Neural progenitor cell (in vitro differentiated cells): ENCODE measurements at places on chromosomes 16 and 17. TPM values are rescaled to one million over a fixed set of nuclear protein-coding genes. Genes with fewer than 3 reads are reported as not detected.

KRTAP4-4 gene
- total RNA-seq: not detected in 2 replicates

- no peak for DNase-seq
Observed at GRCh38 chr16:68866933-68867332, 23.6 kb downstream of the TANGO6 start.

CRYBA1 gene
- total RNA-seq: 0.84 and 1.0 TPM in 2 replicates

NUTF2 gene
- 133 and 221 TPM in 2 replicates for total RNA-seq

DNA sequence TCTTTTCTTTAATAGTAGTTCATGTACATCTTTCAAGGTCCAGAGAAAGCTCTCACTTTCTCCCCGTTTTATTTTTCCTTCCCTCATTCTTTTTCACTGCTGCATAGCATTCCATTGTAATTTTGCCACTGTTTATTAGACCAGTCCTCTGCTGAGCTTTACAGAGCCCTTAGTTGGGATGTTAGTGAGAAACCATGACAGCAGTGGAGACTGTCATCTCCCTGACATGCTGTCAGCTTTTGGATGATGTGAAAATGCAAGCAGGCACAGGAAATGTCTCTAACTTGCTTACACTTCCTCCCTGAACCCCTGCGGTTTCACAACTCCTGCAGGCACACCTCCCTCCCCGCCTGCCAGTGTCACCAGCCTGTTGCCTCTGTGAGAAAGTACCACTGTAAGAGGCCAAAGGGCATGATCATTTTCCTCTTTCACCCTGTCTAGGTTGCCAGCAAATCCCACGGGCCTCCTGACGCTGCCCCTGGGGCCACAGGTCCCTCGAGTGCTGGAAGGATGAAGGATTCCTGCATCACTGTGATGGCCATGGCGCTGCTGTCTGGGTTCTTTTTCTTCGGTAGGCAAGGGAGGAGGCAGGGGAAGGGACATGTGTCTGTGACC is at the start of gene ITGAL:
ITGAL (plus strand) TSS at position 415 of the 615 bp plus-strand sequence; CDS start at position 511, 96 bp downstream.
- DNase-seq: no peak

SLC52A1 gene
- 0.31 TPM in 1 of 2 replicates, not detected in the other for total RNA-seq

DNA sequence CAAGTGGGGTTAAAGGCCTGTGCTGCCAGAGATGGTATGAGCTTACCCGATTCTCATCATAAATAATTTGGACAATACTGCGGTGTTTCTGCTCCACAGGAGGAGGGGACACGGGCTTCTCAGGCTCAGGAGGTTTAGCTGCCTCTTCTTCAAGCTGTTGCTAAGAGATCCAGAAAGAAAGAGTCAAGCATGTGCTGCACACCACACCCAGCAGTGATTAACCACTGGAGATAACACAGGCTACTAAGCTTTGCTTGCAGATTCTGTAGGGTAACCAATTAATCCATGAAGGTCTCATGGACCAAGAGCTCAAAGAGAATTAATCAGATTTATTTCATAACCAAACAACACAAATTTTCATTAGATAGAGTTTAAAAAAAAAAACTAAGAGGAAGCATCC is 56.6 kb downstream of the NCOR1 start:
- no peak for DNase-seq

MT1G gene
- 2.6 TPM in 1 of 2 replicates, not detected in the other for total RNA-seq

DNA sequence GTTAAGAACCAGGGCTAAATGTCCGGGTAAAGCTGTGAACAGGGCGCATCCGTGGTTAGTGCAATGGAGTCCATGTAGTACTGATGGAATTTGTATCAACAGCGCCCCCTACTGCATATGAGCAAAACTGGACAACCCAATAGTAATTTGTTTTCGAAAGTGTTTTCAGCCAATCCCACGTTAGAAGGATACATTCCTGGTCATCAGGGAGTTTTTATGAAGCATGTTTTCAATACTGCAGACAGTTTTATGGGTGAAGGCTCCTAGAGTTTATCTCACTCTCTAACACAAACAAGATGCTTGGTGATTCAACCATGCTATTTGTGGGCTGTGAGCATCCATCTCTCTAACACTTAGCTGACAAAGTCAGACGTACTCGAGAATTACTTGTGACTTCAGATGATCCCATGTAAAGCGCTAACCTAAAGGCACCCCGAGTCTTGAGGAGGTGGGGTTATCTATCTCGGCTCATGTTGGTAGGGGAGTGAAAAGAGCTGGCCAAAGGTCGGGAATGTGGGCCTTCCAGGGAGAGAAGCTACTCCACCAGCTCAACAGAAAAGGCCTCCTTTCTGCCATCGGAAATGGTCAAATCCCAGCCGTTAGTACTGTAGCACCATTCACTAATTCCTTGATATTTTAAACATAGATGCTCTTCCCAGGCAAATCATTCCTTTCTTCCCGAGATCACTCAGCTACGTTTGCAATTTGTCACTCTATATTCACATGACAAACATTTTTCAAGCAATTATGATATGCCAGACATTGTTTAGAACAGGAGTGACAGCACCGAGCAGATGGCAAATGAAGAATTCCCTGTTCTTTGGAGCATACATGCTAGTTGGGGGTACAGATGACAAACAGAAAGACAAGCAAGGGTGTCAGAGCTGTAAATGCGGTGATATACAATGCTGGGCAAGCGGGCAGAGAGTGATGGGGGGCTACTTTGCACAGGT is 46.9 kb upstream of the HNF1B start:
- peak; percentile 37 for DNase-seq

GRCh38 chr17:18626152-18626870 is 17.9 kb downstream of the TBC1D28 start:
- DNase-seq: no peak

GDPD3 gene
- total RNA-seq: 0.12 and 0.13 TPM in 2 replicates

DNA sequence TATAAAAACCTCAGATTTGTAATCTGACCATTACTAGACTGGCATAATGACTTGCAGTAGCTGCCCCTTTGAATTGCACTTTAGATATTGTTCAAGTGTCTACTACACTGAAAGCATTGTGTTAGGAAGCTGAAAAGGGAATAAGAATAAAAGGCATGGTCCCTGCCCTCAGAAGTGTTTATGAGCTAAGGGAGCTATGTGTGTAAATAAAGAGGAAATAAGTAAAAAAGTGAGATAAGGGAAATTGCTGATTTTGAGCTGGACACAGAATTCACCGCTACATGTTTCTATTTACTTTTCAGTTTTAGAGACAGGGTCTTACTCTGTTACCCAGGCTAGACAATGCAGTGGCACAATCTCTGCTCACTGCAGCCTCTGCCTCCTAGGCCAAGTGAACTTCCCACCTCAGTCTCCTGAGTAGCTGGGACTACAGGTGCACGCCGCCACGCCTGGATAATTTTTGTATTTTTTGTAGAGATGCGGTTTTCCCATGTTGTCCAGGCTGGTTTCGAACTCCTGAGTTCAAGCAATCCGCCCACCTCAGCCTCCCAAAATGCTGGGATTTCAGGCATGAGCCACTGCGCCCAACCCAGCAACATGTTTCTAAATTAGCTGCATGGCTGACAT is 57.0 kb downstream of the GRB2 start:
- DNase-seq: no peak

GRCh38 chr16:19984135-19984534 is 89.6 kb downstream of the GPR139 start:
- DNase-seq: no peak

DNA sequence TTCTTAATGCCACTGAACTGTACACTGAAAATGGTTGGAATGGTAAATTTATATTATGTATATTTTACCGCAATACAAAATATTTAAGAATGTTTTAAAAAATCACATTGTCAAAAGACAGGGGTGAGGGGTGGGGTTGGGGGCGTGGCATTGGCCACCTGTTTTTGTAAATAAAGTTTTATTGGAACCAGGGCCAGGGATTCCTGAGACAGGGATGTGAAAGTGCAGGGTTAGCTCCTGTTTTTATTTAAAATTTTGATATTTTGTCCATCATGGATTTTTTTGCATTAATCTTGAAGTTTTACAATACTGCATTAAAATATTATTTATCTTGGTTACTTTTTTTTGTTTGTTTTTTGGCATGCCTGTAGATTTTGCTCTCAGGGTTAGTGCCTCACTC is 2.3 kb upstream of the FA2H start:
- DNase-seq: no peak

IL21R gene
- total RNA-seq: 0.53 TPM in 1 of 2 replicates, not detected in the other

GRCh38 chr16:79672524-79672923 is 72.0 kb upstream of the MAF start:
- DNase-seq: no peak

GPRC5B gene
- 21.1 and 32.2 TPM in 2 replicates for total RNA-seq

DNA sequence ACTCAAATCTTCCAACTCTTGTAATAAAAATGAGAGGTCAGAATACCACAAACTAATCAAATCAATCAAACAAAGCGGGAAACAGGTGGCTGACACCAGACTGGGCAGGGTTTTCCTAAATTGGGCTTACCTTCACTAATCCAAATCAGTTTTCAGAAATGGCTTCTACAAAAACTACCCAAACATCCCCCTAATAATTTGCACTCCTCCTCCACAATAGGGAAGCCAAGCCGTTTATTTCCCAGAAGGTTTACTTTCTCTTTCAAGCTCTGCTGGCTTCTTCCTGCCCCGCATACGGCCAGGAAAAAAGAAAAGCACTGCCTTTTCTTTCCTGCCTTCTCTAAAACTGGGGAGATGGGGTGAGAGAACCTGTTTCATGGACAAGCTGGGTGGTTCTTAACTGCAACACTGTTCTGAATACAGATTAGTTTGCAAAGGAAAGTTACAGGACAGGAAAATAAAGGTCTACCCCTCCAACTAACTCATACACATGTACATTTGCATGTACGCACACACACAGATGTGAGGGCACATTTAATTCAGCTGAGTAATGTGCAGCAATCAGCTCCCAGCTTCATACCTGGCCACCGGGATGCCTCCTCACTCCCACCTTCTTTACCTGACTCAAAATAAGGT is 9.2 kb downstream of the STAT3 start:
- DNase-seq: no peak

DNA sequence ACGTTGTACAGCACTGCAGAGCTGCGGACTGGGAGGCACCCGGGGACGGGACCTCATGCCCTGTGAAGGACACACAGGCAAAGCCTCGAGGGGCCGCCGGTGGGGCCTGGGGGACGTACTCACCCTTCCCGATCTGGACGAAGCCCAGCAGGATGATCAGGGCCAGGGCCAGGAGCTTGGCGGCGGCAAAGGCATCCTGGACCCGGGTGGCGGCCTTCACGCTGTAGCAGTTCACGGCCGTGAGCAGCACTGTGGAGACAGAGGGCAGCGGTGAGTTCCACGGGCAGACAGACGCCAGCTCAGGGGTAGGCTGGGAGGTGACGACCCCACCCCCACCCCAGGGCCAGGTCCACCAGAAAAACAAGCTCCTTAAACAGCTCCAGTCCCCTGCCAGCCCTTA is 17.7 kb downstream of the SLC7A5 start:
- peak; percentile 35 for DNase-seq

ACSM2A gene
- total RNA-seq: not detected in 2 replicates

PHAF1 gene
- 29.1 and 31.5 TPM in 2 replicates for total RNA-seq

DNA sequence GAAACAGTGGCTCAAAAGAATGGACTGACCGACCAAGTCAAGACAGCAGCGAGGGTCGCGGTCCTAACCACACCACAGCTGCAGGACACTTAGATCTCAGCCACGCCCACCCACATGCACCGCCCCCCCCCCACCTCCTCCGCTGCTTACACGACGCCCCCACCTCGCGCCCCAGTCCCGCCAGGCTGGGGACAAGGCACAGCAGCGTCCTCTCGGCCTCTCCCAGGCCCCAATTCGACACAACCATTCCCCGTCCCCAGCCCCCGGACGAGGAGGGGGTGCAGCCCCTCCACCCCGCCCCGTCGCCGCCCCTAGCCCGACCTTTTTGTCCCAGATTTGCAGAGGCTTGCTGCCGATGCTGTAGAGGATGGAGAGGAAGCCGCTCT is 477 bp downstream of the CFAP20 start:
- peak; percentile 76 for DNase-seq

DNA sequence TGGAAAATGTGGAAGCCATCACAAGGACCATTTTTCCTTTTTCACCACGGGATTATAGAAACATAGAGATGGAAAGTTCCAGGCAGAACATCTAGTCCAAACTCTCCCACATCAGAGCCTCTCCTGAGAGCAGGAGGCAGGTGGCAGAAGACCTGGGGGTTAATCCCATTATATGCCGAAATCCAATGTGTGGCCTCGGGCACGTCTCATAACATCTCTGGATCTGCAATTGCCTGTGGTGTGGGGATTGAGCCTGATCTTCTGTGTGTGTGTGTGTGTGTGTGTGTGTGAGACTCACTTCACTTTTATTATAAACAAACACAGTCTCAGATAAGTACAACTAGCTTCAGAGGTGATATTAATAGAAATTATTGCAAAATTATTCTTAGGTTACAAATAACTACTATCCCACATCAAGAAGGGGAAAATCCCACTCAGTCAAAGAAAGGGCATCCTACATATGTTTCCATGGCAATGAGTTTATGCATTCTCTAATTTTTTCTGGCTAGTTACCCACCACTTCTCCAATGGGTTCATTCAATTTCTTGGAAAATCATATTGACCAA is 199.1 kb downstream of the FOXL1 start:
- no peak for DNase-seq

- no peak for DNase-seq
Observed at GRCh38 chr16:69219279-69219678, 32.3 kb downstream of the SNTB2 start.

- DNase-seq: no peak
Observed at GRCh38 chr16:57826052-57826451, 23.8 kb upstream of the KIFC3 start.

GRCh38 chr16:13393816-13394215 is 492.4 kb downstream of the SHISA9 start:
- DNase-seq: no peak

DNA sequence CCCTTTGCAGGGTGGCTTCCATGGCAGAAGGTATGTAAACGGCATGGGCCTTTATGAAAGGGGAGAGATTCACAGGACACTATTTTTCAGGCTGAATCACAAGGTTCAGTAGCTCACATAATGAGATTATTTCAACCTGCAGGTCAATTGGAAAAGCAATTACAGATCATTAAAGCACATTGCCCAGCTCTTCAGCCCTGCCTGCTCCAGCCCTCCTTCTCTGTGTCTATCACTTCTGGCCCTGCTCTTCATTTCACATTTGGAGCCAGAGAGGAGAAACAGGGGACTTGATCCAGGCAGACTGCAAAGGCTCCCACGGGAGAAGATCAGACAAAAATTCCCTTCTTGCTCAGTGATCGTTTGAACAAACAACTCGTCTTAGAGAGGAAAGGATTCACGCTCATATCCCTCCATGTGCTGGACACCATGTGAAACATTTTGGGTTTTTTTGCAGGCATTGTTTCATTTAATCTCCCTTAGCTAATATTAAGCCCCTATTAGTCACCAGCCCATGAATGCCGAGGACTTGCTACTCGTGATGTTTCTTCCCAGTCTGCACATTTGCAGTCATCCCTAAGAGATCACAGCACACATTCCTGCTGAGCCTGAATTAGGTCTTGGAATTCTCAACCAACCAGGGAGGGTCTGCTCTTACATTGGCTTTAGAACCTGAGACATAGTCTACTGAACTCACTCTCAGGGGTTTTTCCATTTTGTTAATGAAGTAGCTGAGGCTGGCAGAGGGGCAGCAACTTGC is 443.9 kb upstream of the CCL2 start:
- peak; percentile 33 for DNase-seq

- no peak for DNase-seq
Observed at GRCh38 chr17:57461082-57461481, 204.8 kb downstream of the MSI2 start.

SRCIN1 gene
- 3.8 and 15.6 TPM in 2 replicates for total RNA-seq

- DNase-seq: no peak
Observed at GRCh38 chr17:22128723-22129122, 436.4 kb downstream of the KCNJ18 start.

GRCh38 chr17:68101987-68102314 is 66.4 kb downstream of the KPNA2 start:
- no peak for DNase-seq
